Activated CD4-positive, alpha-beta T cell treated with anti-CD3 and anti-CD28 coated beads for 1 hour (primary cell): ENCODE measurements at places on chromosomes 16 and 17.

DNA sequence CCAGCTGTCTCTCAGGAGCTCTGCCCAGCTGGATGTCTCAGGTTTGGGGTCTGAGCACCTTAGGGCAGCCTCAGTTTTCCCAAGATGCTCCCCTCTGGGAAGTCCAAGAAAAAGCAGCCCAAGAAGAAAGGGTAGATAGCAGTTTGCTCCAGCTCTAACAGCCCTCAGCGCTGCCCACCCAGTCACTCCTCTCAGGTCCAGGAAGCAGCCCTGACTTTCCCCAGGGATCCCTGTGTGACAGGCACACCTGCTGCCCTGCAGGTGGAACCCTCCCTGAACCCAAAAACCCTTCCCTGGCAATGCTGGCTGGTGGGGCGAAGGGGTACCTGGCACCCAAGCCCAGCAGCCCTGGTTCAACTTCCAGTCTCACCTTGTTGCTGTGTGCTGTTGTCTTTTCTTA lies 48.1 kb downstream of the BEAN1 start:
- no peak for DNase-seq

- DNase-seq: no peak
Observed at GRCh38 chr16:68382296-68382718, 66.0 kb downstream of the SMPD3 start.

DNA sequence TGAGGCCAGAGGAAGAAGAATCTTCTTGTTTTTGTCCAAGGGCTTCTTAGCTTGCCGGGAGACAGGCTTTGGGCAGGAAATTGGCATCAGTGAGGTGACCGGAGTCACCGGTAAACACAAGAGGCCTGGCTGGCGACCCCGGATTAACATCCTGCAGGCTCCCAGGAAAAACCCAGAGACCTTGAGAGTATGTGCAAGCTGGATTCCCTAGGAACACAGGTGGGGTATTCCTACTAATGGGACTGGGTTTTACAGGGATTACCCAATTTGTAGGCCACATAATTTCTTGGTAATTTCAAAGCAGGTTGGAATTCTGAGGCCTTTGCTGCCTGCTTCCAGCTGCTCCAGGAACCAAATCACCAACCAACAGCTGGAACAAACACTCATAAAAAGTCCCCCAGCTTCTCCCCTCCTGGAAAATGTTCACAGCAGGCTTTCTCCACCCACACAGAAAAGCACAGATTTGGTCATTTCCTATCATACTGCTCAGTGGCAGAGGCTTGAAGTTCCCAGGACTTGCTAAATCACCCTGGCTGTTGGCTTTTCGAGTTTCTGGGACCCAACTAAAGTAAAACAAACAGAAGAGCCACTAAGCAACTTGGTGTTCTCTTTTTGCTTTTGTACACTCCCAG lies 258.8 kb downstream of the IRF8 start:
- DNase-seq: no peak

DNA sequence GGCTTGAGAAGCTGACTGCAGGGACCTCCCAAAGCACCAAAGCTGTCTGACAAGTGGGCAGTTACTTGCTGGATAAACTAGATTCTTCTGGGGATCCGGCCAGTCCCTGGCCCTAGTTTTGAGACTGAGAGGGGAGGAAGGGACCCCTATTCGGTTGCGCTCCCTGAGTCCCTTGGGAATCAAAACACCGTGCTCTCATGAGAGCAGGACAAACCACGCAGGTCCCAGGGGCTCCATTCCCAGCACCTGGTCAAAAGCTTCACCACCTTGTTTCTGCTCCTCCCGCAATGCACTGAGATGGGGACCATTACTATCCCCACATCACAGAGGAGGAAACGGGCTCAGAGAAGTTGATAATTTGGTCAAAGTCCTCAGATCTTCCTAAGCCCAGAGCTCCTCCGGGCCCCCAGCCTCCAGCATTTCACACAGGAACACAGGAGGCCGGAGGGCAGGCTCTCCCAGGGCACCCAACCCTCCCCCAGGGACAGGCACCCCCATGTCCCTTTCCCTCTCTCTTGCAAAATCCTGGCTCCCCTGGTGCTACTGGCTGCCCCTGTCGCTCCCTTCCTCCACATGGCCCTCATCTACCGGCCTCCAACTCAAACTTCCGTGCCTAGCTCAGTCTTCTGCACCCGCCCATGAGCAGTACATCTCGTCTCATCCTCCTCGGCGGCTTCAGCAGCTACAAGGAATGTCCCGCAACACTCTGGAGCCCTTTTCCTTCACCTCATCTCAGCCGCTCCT lies 3.3 kb downstream of the TRIM65 start:
- no peak for DNase-seq

DNA sequence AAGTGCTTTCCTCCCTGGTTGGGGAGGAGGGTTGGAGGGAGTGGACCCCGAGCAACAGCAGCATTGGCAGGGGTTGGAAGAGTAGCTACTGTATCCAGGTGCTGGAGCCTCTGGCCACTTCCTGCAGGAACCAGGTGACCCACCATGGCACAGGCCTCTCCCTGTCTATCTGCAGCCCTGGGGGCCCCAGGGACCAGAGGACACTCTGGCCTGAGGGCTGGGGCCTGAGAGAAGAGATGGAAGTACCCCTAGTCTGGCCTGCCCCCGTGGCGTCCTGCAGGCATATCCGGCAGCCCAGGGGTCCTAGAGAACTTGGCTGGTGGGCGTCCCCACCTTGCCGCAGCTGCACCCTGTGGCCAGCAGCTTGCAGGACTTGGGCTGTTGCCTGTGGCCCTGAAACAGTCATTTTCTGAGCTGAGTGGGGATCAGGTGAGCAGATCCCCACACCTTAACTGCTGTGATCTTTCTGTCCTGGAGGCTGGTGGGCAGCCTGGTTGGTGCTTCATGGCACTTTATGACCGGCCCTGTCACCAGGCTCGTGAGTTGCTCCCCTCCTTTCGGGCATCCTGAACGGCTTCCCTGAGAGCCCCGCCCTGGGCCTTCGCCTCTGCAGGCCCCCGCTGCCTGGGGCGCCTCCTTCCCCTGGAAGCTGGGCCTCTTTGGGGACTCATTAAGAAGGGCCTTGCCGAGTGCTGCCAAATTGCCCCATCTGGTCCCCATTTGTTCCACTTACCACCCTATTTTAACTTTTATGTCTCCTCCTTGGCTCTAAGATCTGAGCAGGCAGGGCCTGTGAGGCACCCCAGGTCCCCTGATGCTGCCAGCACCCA lies 298.6 kb downstream of the SEC14L1 start:
- DNase-seq: no peak

GRCh38 chr17:44760474-44761308 lies 1.9 kb downstream of the ADAM11 start:
- no peak for DNase-seq

GRCh38 chr17:59172436-59173004 lies 17.0 kb downstream of the PRR11 start:
- no peak for DNase-seq

DNA sequence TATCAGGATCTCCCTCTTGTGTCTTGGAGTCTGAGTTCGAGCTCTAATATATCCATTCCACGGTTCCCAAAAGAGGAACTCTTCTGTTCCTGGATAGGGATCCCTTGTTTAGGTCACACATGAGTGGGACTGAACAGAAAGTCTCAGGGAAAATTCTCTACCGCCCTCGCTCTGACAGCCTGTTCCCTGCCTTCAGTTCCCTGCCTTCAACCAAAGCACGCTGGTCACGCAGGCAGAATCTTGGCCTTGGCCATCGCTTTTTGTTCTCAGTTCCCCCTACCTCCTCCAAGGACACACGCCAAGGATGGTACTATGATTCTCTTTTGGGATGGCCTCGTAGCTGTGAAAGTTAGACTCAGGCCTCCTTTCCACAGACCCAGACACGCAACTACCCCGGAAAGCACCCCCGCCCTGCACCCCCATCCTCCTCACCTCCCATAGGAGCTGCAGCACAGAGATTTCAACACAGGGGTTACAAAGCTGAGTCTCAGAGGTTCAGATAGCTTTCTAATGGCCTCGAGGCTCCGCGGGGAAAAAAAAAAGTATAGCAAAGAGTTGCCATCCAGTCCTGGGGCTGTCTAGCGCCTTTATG lies 1.5 kb upstream of the SHISA6 start:
- DNase-seq: no peak

DNA sequence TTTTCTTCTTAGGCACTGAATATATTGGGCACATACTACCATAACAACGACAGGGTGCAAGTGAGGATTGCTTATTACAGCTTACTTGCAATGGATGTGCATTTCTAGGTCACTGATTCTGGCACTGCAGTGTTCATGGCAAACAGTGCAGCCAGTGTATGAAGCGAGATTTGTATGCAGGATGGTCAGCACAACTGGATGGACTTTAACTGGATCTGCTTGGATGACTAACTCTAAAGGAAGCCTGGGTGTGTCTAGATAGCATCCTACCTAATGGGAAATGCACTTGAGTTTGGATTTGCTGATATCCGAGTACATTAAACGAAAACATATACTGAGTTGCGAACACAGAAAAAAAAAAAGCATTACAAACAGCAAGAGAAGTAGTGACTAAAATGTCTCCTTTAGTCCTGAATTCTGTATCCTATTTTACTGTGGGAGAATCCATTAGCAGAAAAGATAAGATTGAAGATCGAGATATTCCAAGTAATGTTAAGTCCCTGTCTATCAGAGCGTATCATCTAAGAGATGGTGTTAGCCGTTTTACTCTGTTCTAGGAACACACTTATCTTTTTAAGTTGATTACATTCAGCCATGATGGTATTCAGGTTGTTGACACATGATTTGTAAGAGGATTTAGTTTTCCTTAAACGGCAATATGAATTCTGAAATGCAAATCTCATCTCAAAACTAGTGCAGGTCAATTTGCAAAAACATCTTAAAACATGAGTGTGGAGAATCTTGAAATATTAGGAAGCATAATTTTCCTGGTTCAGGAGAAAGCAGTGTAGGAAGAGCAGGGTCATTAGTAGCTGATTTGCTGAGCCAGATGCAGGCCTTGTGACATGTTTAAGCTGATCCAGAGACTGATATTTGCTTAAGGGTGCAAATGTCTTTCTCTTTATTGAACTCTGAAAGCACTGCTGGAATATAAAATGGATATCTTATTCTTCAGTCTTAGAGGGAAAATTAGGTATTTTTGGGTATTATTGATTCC lies 142.6 kb upstream of the CPHXL start:
- DNase-seq: no peak

GRCh38 chr17:266219-266618 lies 84.8 kb upstream of the DOC2B start:
- DNase-seq: no peak

DNA sequence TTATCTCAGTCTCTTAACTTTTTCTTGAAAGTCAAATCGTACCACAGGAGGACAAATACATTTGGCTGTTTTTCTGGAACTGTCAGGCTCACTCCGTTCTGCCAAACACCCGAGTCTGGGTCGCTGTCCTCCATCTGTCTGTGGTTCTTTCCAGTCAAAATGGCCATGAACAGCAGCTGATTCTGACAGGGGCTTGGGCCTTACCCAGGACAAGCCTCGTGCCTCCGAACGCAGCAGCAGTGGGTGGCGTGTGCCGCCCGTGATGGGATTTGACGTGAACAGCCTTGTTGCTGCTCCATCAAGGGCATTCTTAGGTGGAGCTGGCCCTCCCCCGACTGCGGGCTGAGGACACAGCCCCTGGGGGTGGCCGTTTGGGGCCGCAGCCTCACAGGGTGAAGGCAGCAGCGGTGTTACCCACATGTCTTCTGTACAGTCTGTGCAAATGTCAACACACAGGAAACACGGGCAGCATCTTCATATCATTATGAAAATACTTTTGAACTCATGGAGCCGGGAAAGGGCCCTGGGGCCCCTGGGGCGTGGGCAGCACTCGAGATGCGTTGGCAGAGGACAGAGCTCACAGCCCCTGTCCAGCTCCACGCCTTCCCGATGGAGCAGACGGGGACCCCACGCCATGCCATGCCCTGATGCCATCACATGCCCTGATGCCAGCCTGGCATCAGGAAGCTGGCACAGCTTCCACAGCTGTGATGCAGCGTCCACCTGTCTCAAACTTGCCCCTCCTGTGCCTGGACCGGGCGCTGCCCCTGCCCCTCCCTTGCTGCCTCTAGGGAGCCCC lies 8.6 kb upstream of the ACSF3 start:
- DNase-seq: no peak

DNA sequence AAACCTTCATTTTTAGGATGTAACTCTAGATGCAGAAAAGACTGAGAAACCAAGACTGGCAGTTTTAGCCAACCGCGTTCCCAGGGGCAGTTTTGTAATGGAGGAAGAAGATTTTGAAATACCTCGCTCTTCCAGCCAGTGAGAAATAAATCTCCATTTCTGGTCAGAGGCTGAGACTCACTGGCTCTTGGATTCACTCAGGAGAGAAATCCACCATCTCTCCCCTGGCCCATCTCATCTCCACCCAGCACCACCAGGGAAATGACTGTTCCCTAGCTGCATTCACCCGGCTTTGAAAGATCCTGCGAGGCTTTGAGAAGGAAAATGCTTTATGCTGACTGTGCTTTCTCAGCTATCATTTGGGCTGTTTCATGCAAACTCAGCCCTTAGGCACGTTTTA lies 185.2 kb downstream of the SOX9 start:
- DNase-seq: no peak

GRCh38 chr17:83101805-83102480 lies 22.5 kb downstream of the METRNL start:
- no peak for DNase-seq
